Activated naive CD4-positive, alpha-beta T cell treated with anti-CD3 and anti-CD28 coated beads, Interleukin-2, amount 50 U/mL, for 72 hours (primary cell): ENCODE measurements at places on chromosomes 7 and 10. TPM values are rescaled to one million over a fixed set of nuclear protein-coding genes. Genes with fewer than 3 reads are reported as not detected.

GRCh38 chr10:34018129-34018528, 683.7 kb upstream of the NRP1 start:
- DNase-seq: no peak

- no peak for DNase-seq
Measured at GRCh38 chr7:105487579-105488571, 34.2 kb downstream of the PUS7 start.

DNA sequence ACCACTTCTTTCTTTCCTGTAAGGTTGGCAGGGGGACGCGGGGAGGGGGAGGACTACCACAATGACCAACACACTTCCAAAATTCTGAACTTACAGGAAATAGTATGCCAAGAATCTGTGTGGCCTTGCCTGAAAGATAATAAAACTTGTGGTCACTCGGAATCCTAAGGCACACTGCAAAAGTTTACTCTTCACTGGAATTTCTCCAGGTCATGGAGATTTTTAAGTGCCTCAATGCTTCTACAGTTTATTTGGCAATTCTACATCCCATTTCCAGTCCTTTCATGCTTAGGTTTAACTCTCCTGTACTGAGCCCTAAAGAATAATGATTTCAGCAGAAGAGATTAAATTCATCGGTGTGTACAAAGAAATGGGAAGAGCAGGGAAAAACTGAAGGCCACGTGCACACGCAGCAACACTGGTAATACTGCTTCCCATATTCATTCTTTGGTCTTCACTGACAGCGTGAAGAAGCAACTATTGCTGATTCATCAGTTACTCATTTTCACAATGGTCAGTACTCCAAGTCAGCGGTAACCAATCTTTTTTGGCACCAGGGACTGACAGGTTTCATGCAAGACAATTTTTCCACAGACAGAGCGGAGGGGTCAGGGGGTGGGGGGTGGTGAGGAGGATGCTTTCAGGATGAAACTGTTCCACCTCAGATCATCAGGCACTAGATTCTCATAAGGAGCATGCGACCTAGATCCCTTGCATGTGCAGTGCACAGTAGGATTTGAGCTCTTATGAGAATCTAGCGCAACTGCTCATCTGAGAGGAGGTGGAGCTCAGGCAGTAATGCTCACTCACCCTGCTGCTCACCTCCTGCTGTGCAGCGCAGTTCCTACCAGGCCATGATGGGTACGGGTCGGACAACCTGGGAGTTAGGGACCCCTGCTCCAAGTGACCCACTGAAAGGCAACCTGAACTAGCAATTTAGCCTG, 9.8 kb downstream of the LARP4B start:
- DNase-seq: no peak

GRCh38 chr10:28179006-28179742, 123.7 kb downstream of the MPP7 start:
- peak; percentile 53 for DNase-seq

DNA sequence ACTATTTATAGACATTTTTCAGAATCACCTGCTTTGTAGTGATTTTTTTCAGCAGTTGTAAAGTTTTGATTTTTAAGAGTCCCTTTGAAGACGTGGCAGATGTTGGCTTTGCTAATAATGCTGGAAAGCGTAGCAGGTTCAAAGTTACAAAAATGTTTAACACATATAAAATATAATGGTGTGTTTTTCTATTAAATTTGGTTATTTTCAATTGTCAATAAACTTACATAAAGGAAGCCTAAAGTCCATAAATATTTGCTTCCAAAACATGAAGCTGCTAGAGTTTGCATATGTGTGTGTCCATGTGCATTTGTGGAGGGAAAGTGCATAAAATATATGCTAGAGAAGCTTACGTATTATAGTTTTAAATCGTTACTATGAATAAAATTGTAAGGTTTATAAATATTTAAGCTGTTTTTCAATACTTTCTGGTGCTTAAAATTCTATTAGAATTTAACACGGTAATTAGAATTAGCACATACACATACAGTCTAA, 3.7 kb downstream of the MEOX2 start:
- no peak for DNase-seq

The TBATA gene
- not detected for total RNA-seq

The DOCK1 gene
- total RNA-seq: 1.1 TPM
